HFFc6 (cell line): ENCODE measurements at places on chromosomes 2 and 18. TPM values are rescaled to one million over a fixed set of nuclear protein-coding genes. Genes with fewer than 3 reads are reported as not detected.

The VWC2L gene
- not detected in 3 replicates for total RNA-seq

The TMEM150A gene
- total RNA-seq = 11.8 to 18.8 TPM (median 18.2 TPM) in 3 replicates

The POTEI gene
- total RNA-seq = not detected in 3 replicates

The FAM161A gene
- total RNA-seq = 1.5 to 1.6 TPM (median 1.6 TPM) in 3 replicates

The LAMA3 gene
- total RNA-seq = 0.48 to 2.3 TPM (median 1.7 TPM) in 3 replicates

The MTCL1 gene
- 50.0 and 53.9 TPM in 2 replicates for total RNA-seq

The TTN gene
- total RNA-seq = 0.24 to 0.64 TPM (median 0.48 TPM) in 3 replicates

The CXCR1 gene
- not detected in 3 replicates for total RNA-seq

The MBD2 gene
- total RNA-seq = 100 and 104 TPM in 2 replicates

The SH3BP4 gene
- total RNA-seq = 81.4 to 90.9 TPM (median 86.6 TPM) in 3 replicates

The CNGA3 gene
- 0.11 to 0.78 TPM (median 0.52 TPM) in 3 replicates for total RNA-seq

The PASK gene
- 3.8 to 7.1 TPM (median 4.3 TPM) in 3 replicates for total RNA-seq

The G6PC2 gene
- total RNA-seq = not detected in 3 replicates

The RGPD4 gene
- 0.05 and 0.09 TPM in 2 replicates for total RNA-seq

The ARID5A gene
- total RNA-seq = 10.2 to 13.7 TPM (median 10.4 TPM) in 3 replicates

The TTC31 gene
- total RNA-seq = 14.1 to 16.4 TPM (median 15.0 TPM) in 3 replicates

The DNAH6 gene
- 0.03 to 0.05 TPM (median 0.03 TPM) in 3 replicates for total RNA-seq

The MRO gene
- not detected in 3 replicates for total RNA-seq

The MAP2 gene
- 0.69 to 1.5 TPM (median 1.5 TPM) in 3 replicates for total RNA-seq

The ANKRD29 gene
- 0.30 to 0.50 TPM in 2 of 3 replicates, not detected in the other for total RNA-seq

The TMEM163 gene
- not detected in 3 replicates for total RNA-seq

The EIF5B gene
- 43.9 to 58.1 TPM (median 46.5 TPM) in 3 replicates for total RNA-seq

The EVA1A gene
- total RNA-seq = 69.4 to 75.8 TPM (median 72.2 TPM) in 3 replicates

The RNF144A gene
- not detected in 3 replicates for total RNA-seq

The KANSL3 gene
- 18.9 to 26.6 TPM (median 19.2 TPM) in 3 replicates for total RNA-seq

The SMAD2 gene
- total RNA-seq = 93.1 to 108 TPM (median 104 TPM) in 3 replicates

The C2orf72 gene
- not detected in 2 replicates for total RNA-seq

The ARHGEF4 gene
- total RNA-seq = 0.84 to 2.2 TPM (median 1.1 TPM) in 3 replicates

The SFTPB gene
- total RNA-seq = not detected in 3 replicates

The STPG4 gene
- 0.15 to 0.22 TPM in 2 of 3 replicates, not detected in the other for total RNA-seq

The CACNB4 gene
- total RNA-seq = not detected in 3 replicates

The UBXN2A gene
- total RNA-seq = 10.8 to 13.6 TPM (median 12.5 TPM) in 3 replicates

The TGFA gene
- 0.14 to 0.38 TPM in 2 of 3 replicates, not detected in the other for total RNA-seq

The MERTK gene
- 0.08 to 0.09 TPM in 2 of 3 replicates, not detected in the other for total RNA-seq

The CPO gene
- total RNA-seq = not detected in 2 replicates

The MOGAT1 gene
- not detected in 2 replicates for total RNA-seq

The ANAPC1 gene
- 31.9 and 38.5 TPM in 2 replicates for total RNA-seq

The GATA6 gene
- total RNA-seq = 0.38 to 1.6 TPM (median 0.63 TPM) in 3 replicates

The VSNL1 gene
- not detected in 3 replicates for total RNA-seq

The MYL1 gene
- total RNA-seq = not detected in 3 replicates

The POTEJ gene
- total RNA-seq = not detected in 3 replicates

The MEP1B gene
- not detected in 3 replicates for total RNA-seq

The CD226 gene
- total RNA-seq = 0.25 to 0.88 TPM (median 0.32 TPM) in 3 replicates

The TCF4 gene
- total RNA-seq = 50.4 and 63.0 TPM in 2 replicates

The HAAO gene
- 0.32 TPM in 1 of 3 replicates, not detected in the others for total RNA-seq

The IL1A gene
- 0.07 TPM in 1 of 3 replicates, not detected in the others for total RNA-seq

The SLC5A7 gene
- not detected in 3 replicates for total RNA-seq

The NRBP1 gene
- 109 to 110 TPM (median 110 TPM) in 3 replicates for total RNA-seq

The TUBA4B gene
- total RNA-seq = not detected in 2 replicates

The PROC gene
- not detected in 2 replicates for total RNA-seq

The IL18R1 gene
- total RNA-seq = not detected in 3 replicates

The REG3G gene
- not detected in 2 replicates for total RNA-seq

The CRYBA2 gene
- not detected in 3 replicates for total RNA-seq
